ENCODE measurements at places on chromosomes 2 and 18.

- no peak for DNase-seq
Observed at GRCh38 chr2:44886414-44886813, 55.1 kb upstream of the SIX3 start.

DNA sequence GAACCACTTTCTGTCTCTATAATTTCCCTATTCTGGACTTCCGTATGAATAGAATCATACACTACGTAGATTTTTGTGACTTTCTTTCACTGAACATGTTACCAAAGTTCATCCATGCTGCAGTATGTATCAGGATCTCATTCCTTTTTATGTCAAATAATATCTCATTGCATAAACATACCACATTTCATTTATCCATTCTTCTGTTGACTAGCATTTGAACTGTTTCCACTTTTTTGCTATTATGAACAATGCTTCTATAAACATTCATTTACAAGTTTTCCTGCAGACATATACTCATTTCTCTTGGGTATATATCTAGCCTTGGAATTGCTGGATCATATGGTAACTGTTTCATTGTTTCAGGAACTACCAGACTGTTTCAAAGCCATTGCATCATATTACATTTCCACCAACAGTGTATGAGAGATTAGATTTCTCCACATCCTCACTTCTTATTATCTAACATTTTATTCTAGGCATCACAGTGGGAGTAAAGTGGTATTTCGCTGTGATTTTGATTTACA lies 186.2 kb downstream of the DYM start:
- no peak for DNase-seq

GRCh38 chr2:27685577-27685976 lies 21.9 kb downstream of the SLC4A1AP start:
- DNase-seq: no peak

DNA sequence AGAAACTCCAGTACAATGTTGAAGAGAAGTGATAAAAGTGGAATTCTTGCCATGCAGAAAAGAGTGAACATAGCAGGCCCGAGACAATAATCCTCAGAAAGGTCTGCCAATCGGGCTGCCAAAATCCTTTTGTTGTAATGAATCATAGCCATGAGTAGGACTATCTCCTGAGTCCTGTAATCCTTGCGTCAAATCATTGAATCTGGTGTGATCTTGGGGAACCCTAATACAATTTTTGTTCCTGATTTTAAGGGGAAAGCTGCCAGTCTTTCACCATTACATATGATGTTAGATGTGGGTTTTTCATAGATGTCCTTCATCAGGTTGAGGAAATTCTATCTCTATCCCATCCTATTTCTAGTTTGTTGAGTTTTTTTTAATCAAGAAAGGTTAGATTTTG lies 2.2 kb downstream of the TPGS2 start:
- no peak for DNase-seq

DNA sequence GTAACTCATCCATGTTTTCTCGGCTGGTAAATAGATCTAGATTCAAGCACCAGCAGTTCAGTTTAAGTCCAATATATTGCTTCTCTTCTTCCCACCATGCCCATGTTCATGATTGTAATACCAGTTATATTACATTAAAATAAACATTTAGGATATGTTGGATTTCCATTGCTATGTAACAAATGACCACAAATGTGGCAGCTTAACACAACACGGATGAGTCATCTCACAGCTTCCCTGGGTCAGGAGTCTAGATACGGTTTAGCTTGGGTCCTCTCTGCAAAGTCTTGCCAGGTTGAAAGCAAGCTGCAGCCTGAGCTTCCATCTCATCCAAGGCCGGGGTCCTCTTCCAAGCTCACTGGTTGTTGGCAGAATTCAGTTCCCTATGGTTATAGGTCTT lies 39.4 kb upstream of the SMAD2 start:
- no peak for DNase-seq

GRCh38 chr2:170925923-170926322 lies 3.1 kb upstream of the GORASP2 start:
- DNase-seq: no peak

GRCh38 chr2:151071382-151071781 lies 190.3 kb downstream of the RBM43 start:
- no peak for DNase-seq

DNA sequence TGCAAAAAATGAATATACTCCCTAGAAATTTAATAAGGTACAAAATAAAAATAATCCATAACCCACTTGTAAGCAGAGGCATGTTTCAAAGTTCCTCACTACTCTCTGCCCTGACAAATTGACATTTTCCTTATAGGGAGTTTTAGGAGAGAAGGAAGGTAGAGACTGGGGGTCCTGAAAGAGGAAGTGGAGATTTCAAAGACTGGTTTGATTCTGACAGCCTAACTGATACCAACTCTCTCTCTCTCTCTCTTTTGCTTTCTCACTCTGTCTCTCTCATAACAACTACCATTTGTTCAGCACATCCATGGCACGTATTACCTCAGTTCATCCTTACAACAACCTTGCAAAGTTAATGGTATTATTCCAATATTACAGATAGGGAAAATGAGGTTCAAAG lies 18.6 kb downstream of the FZD7 start:
- no peak for DNase-seq

GRCh38 chr18:73942081-73942625 lies 205.5 kb downstream of the FBXO15 start:
- no peak for DNase-seq

DNA sequence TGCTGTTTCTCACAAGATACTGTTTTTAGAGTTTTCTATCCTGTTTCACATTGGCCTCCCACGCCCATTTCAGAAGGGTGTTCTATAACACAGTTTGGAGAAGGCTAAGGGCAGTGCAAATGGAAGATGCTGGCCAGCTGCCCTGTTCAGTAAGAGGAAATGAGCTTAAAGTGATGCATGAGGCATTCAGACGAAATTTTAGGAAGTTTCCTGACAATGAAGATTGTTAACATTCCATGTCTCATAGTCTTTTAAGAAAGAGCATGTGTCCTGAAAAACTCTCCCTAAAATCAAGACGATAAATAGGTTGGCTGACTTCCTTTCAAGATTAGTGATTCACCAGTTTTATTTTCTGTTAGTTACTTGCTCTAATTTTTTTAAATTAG lies 484.2 kb upstream of the NRP2 start:
- no peak for DNase-seq

GRCh38 chr18:31510319-31510718 lies 12.3 kb downstream of the DSG2 start:
- no peak for DNase-seq

GRCh38 chr2:160561551-160562295 lies 68.1 kb upstream of the RBMS1 start:
- no peak for DNase-seq

DNA sequence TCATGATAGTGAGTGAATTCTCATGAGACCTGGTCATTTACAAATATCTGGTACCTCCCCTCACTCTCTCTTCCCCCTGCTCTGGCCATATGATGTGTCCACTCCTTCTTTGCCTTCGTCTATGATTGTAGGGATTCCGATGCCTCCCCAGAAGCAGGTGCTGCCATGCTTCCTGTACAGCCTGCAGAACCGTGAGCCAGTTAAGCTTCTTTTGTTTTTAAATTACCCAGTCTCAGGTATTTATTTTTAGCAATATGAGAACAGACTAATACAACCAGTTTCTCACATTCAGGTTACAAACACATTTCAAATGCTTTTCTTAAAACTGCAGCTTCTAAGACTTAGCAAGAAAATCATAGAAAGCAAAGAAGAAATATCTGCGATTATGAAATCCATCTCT lies 321.2 kb upstream of the CDH7 start:
- DNase-seq: no peak

GRCh38 chr18:3055816-3056215 lies 42.9 kb upstream of the LPIN2 start:
- DNase-seq: no peak

DNA sequence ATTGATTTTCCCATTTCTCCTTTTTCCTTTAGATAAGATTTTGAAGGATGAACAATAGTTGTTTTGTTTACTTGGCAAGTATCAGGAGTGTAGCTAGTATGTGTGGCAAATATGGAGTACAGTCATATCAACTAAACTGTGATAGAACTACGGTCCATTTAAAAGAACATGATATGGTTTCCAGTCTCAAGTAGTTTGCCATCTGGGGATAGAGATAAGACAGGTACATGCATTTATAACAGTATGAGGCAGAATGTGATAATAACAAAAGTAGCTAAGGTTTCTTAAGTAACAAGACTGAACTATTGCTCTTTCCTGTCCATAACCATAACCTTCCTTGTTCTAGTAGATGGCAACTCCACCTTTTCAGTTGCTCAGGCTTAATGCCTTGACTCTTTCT lies 75.6 kb upstream of the TACR1 start:
- DNase-seq: no peak

DNA sequence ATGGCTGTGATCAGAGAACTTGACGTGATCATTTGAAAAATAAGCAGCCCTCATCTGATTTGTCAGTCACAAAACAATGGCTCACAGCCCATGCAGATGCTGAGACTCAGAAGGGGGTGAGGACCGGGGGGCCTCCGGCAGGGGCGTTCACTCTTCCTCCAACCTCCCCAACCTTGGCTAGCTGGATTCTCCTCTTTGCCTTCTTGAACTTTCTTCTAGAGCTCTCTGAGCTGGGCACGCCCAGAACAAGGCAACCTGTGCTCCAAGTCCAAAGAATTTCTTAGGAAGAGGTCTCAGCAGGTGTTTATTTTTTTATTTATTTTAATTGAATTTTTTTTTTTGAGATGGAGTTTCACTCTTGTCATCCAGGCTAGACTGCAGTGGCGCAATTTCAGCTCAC lies 16.4 kb downstream of the EDAR start:
- no peak for DNase-seq

Data from stimulated activated naive B cell treated with anti-CD40 and anti-IgM and Interleukin-4, amounts not matched to agents 10 μg/mL and 1 μg/mL and 100 μg/mL, for 72 hours (primary cell).